ENCODE measurements at places on chromosomes 6 and 20.

DNA sequence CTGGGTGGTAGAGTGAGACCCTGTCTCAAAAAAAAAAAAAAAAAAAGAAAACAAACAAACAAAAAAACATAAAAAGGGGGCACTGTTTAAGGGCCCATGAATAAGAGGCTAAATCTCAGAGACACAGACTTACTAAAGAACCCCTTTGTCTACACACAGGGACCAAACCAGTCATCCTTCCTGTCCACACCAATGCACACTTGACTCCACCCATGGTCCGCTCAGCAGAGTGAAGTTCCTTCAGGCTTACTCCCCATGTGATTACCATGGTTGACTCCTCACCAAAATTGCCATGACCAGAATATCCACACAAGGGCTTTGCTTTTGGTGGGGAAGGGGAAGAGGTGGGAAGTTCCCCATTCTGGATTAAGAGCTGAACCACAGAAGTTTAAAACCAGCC, 19.4 kb upstream of the REPS1 start:
- no peak for DNase-seq

GRCh38 chr6:115733426-115733825, 327.3 kb downstream of the FRK start:
- DNase-seq: no peak

GRCh38 chr6:3710403-3710802, 41.1 kb downstream of the PXDC1 start:
- DNase-seq: no peak

- DNase-seq: no peak
These were observed 20.1 kb upstream of the ZNF451 start for GRCh38 chr6:57069920-57070331.

GRCh38 chr6:109793792-109794191, 102.7 kb downstream of the FIG4 start:
- DNase-seq: peak; percentile 72

GRCh38 chr6:127725821-127726220, 148.8 kb downstream of the C6orf58 start:
- DNase-seq: no peak

DNA sequence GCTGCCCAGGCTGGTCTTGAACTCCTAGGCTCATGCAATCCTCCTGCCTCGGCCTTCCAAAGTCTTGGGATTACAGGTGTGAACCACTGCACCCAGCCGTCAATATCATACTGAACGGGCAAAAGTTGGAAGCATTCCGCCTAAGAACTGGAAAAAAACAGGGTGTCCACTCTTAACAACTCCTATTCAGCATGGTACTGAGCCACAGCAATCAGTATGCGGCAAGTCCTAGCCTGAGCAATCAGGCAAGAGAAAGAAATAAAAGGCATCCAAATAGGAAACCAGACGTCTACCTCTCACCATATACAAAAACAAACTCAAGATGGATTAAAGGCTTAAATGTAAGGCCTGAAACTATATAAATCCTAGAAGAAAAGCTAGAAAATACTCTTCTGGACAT, 83.1 kb downstream of the FKBP5 start:
- DNase-seq: no peak

GRCh38 chr6:51968265-51968664, 119.1 kb downstream of the PKHD1 start:
- peak; percentile 5 for DNase-seq

- DNase-seq: no peak
These were observed 555.6 kb downstream of the KIF16B start for GRCh38 chr20:16017656-16018055.

- no peak for DNase-seq
These were observed 34.9 kb downstream of the ELOVL5 start for GRCh38 chr6:53313784-53314400.

GRCh38 chr6:111114482-111114881, 27.2 kb downstream of the SLC16A10 start:
- DNase-seq: no peak

GRCh38 chr6:31423550-31423949, 20.2 kb downstream of the MICA start:
- DNase-seq: no peak

- no peak for DNase-seq
These were observed 201.1 kb downstream of the OGFRL1 start for GRCh38 chr6:71489736-71490135.

Data from NCI-H2081 (cell line).